NCI-H1436 (cell line): ENCODE measurements at places on chromosomes 3 and 15.
A peak's percentile ranks its signal among the peaks of the same experiment; 100 is the strongest.

- no peak for DNase-seq
These were observed 67.4 kb downstream of the SNRPN start for GRCh38 chr15:25022233-25022632.

- DNase-seq: no peak
These were observed 13.1 kb upstream of the CX3CR1 start for GRCh38 chr3:39292961-39293360.

- no peak for DNase-seq
These were observed 74.8 kb downstream of the NR1I2 start for GRCh38 chr3:119856695-119857094.

DNA sequence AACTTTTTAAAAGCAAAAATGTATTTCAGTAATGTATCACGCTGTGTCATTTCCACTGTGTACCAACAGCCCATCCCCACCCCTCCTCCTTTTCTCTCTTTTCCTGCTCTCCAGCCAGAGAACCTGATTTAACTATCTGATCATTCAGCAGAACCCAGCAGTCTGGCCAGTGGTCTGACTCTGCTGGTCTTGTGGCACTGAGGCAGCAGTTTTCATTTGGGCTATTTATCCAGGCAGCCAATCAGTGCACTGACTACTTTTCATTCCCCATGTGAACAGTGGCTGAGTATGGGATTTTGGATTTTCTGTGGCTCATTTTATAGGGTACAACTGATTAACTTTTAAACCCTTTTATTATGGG, 56.3 kb downstream of the GPR171 start:
- DNase-seq: no peak

DNA sequence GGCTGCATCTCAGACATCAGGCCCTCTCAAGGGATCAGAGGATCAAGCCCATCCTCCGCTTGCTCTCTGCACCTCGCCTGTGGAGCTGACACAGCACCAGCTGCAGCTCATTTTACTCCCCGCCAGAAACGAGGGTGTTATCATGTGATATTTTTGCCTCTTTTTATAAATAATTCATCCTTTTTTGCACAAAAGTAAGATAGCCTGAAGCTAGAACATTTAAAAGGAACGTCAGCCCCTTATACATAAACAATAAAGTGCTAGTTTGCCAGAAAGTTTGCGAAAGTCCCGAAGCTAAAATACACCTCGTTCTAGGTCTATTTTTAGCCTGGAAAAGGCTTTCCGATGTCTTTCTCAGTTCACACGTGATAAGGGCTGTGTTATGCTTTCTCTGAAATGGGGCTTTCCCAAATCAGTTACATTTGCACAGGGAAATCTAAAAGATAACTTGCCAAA, 9.6 kb upstream of the FAM174B start:
- no peak for DNase-seq

- no peak for DNase-seq
These were observed 11.4 kb upstream of the RAB11A start for GRCh38 chr15:65857718-65858402.

GRCh38 chr3:79253704-79254103, 514.1 kb downstream of the ROBO1 start:
- no peak for DNase-seq

DNA sequence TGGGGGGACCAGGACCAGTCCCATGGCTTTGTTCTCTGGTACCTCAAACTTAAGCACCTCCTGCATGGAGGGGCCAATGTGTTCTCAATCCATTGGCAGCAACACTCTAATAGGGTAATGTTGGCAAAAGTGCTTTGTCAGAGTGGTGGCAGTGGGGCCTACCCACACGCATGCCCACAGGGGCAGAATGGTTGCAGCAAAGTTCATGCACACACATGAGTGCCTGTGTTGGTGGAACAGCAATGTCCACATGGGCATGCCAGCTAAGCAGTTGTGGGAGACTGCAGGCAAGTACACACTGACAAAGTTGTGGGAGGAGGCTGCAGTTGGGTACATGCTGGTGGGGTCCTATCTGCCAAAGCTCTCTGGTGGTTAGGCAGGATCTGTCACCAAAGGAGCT, 645.2 kb downstream of the ZNF385D start:
- DNase-seq: no peak

- peak; percentile 64 for DNase-seq
These were observed 154.0 kb downstream of the ADAMTS9 start for GRCh38 chr3:64533617-64534317.
